NCI-H1694 (cell line): ENCODE measurements at places on chromosomes 1 and 21.

- no peak for DNase-seq
These were observed 1260.7 kb downstream of the PLA2G4A start for GRCh38 chr1:188089461-188089860.

GRCh38 chr21:41931041-41931451 is 22.8 kb downstream of the C2CD2 start:
- DNase-seq, result no peak

- no peak for DNase-seq
These were observed 75.3 kb upstream of the ARTN start for GRCh38 chr1:43858324-43858723.

DNA sequence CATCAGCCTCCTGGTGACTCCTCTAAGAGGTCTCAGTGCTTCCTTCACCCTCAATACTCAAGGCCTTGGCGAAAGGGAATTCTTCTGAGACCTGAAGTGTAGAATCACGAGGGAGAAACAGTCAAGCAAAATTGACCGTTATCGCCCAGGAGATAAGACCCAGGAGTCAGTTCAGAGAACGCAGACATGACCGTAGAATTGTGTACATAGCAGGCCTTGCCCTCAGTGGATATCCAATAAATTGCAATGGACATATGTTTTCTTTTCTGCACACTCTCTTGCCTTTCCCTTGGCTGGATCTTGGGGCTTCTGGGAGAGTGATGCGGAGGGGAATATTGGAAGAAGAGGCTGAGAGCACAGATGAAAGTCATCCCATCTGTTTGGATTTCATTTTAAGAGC is 15.7 kb upstream of the ETS2 start:
- no peak for DNase-seq

- DNase-seq, result no peak
These were observed 383.7 kb upstream of the CAMK1G start for GRCh38 chr1:209199822-209200221.
